NCI-H1694 treated with DMSO at 0.1 percent for 48 hours (cell line): ENCODE measurements at places on chromosomes 4 and X.

DNA sequence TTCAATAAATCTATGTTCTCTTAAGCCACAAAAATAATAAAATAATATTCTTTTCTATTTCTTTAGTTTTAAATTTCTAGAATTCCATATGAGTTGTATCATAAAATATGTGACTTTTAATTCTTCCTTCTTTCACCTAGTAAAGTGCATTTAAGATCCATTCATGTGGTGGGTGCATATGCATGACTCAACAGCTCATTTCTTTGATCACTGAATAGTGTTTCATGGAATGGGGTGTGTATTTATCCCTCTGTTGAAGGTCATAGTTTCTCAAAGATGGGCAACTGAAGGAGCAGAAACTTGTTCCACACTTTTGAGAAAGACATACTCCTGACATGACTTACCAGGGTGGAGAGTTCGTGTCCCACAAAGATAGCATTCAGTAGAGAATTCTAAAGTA is 1230.3 kb upstream of the AGA start:
- DNase-seq = no peak

DNA sequence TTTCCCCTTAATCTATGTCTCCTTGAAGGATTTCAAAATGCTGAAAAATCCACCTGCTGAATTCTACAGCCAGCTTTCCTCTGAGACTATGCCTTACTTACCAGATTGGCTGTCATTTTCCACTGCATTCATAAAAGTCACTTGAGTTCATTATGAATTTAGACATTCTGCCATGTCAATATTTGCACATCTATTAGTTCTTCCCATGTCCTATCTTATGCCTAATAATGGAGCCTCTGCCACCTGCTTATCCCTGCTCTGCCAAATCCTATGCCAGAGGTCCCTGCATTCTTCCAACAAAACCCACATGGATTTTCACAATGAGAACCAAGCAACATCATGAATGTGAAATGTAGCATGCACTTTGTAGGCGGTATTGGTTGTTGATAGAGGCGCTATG is 42.6 kb downstream of the GASK1B start:
- no peak for DNase-seq

DNA sequence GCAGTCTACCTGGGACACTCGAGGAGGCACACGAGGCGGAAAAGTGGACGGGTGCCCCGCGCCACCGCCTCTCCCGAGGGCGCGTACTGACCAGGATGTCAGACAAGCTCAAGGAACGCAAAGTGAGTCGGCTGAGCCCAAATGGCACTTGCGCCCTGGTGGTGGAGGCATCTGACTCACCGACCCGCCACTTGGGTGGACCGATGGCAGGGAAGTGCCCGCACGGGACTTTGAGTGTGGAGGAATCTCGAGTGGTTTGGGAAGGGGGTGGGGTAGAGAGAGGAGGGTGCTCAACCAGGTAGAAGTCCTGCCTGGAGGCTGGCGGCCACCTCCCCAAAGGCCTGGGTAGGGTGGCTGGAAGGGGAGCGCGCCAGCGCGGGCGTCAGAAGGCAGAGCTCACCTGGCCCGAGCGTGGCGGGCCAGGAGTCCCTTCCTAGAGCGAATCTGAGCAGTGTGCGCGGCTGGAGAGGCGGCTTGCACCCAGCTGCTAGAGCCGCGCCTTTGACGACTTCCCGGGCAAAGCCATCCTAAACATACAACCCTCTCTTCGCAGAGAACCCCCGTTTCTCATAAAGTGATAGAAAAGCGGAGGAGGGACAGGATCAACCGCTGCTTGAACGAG is 655 bp downstream of the HELT start:
- no peak for DNase-seq

DNA sequence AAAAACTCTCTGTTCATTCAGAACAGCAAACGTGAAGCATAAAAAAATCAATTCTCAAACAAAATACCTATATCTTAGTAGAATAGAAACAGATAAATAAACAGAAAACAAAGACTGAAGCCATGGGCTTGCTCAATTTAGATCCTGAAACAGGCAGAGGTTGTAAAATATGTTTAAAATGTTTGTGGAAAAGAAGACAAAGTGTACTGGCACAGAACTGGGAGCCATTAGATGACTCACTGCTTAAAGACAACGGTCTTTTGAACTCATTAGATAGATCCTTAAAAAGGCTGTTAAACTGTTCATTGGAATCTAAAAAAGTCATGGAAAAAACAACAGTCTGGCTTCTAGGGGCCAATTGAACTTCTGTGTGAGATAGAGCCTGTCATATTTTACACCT is 247.0 kb upstream of the NDST4 start:
- no peak for DNase-seq

DNA sequence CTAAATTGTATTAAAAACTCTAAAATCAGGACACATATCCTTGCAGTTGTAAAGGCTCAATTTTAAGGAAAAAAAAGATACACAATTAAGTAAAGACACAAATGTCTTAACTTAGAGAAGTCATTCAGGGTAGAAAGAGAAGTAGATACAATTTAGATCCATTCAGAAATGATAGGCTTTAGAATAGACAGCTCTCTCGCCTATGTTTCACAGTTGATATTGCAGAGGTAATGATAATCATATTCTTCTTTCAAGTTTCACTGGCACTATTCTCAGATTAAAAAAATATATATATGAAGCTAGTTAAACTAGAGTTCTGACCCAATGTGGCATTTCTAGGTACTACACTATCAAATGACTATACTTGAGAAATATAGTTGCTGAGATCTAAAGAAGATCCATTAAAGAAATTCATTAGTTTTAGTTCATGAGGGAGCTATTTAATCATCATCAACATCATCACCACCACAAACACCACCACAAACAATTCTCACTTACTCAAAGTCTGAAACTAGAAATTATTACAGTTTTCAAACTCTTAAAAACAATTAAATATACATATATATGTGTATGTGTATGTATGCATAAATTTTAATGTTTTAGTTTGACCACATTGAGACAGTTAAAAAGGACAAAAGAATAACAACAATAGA is 93.1 kb downstream of the ANTXR2 start:
- no peak for DNase-seq

GRCh38 chrX:31215277-31215815 is 143.5 kb upstream of the FTHL17 start:
- no peak for DNase-seq

DNA sequence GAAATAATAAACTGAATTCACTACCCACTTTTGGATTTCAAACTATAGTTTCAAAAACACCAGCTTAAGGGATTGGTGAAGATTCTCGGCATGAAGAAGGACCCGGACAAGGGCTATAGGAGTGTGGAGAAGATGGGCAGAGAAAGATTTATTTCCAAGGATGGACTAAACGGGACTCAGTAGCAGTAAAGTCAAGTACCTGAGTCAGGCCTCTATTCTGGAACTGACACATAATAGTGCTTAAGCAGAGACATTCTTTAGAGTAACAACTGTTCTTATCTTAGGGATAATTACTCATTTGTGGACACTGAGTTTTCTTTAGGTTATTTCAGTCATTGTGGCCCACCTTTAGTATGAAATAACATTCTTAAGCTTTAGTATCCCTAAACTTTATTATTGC is 134.6 kb downstream of the GATB start:
- no peak for DNase-seq

DNA sequence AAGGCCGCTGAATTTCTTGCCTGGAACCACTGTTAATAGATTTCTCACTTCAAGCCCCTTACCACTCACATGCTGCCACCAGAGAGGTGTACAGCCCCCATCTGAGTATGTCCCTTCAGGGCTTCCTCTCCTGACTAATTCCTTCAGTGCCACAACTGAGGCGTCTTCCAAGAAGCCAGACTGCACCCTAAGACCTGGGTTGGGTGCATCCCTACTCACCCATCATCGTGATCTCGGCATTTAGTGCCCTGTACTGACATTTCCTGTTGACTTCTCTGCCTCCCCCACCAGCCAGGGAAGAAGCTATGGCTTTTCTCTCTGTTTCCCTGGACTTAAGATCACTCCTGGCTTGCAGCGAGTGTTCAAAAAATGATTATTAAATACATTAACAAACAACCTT is 40.4 kb upstream of the MAP3K15 start:
- no peak for DNase-seq

GRCh38 chr4:89757154-89757719 is 79.7 kb downstream of the SNCA start:
- DNase-seq = peak; percentile 43

DNA sequence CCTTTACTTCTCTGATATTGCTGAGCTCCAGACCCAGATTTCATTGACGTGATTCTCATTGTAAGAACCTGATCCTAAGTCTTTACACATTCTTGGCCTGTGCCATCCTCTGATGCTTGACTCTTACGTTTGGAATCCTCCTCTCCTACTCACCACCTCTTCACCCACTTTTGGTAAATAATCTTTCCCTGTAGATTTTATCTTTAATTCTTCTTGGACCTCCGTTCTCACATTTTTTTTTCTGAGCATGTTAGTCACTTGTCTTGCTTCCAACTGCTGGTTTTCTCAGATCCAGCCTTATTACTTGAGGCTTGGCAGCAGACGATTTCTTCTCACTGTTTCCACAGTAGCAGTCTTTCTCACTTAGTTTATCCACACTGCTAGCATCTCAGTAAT is 12.4 kb upstream of the SH3RF1 start:
- no peak for DNase-seq

- peak; percentile 26 for DNase-seq
Observed at GRCh38 chr4:10018818-10019461, 2.4 kb downstream of the SLC2A9 start.

- DNase-seq = no peak
Observed at GRCh38 chr4:160848901-160849760, 1314.7 kb downstream of the FSTL5 start.

DNA sequence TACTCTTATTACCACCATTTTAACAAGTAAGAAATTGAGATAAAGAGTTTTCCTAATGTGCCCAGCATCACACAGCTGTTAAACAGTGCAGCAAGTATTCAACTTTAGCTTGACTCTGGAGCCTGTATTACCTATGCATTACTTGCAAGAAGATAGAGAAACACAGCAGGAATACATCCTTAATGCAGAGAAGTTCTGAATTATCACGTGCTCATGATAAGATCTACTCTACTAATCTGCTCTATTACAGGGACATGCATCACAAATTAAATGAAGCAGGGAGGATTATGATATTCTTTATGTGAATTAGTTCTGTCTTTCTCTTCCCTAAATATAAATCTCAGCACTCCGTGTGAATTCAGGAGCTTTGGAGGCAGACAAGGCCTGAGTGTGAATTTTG is 39.0 kb upstream of the PDGFC start:
- no peak for DNase-seq

DNA sequence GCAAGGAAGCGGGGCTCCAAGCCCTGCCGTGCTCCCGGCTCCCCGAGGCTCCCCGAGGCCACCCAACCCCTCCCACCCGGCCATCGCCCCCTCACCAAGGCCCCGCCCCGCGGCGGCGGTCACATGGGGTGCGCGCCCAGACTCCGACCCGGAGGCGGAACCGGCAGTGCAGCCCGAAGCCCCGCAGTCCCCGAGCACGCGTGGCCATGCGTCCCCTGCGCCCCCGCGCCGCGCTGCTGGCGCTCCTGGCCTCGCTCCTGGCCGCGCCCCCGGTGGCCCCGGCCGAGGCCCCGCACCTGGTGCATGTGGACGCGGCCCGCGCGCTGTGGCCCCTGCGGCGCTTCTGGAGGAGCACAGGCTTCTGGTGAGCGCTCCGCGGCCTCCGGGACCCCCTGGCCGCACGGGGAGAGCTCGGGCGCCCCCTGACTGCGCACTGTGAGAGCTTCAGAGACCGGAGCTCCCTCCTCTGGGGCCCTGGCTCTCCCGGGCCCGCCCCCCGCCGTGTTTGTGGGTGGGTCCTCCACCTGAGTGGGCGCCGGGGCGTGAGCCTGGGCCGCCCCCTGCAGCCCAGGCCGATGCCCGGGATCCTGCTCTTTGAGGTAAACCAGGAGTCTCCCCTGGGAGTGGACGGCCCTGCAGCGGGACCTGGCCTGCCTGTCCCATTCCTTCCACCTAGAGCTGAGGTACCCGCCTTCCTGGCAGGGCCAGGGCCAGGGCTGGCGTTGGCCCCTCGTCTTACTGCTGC is at the start of gene IDUA:
TSS of gene IDUA (plus strand) at position 166 of the 745 bp plus-strand sequence. CDS start at position 207, 41 bp downstream.
- peak; percentile 37 for DNase-seq

DNA sequence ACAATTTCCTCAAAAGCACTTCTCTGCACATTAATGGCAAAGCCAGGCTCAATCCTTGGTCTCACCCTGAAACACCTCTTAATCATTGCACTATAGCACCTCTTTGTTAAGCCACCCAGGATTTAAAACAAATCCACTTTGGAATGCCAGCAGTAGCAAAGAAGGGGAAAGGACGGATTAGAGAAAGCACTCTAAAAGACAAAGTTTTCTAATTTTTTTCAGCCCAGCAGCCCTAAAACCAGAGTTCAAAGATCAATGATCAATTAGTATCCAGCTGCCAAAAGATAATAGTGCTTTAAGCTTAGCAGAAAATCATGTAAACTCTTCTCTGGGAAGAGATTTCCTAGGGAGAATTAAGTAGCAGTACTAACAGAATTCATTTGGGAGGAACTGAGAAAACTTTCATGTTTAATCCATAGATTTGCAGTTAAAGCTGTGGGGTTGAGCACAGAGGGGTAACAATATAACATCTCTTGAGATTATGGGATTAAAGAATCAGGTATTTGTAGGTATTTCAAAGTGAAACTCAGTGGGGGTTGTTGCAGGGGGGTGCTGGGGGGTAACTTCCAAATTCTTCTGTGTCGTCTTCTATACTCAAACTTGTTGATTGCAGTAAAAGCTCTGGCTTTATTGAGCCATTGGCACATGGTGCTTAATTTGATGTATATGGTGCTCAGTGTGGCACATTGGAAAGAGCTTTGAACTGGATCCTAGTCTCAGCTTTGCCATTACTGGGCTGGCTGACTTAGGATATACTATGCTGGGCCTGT is 61.8 kb downstream of the LRRC66 start:
- no peak for DNase-seq

- DNase-seq = no peak
Observed at GRCh38 chr4:152973629-152974467, 37.7 kb downstream of the FHDC1 start.

DNA sequence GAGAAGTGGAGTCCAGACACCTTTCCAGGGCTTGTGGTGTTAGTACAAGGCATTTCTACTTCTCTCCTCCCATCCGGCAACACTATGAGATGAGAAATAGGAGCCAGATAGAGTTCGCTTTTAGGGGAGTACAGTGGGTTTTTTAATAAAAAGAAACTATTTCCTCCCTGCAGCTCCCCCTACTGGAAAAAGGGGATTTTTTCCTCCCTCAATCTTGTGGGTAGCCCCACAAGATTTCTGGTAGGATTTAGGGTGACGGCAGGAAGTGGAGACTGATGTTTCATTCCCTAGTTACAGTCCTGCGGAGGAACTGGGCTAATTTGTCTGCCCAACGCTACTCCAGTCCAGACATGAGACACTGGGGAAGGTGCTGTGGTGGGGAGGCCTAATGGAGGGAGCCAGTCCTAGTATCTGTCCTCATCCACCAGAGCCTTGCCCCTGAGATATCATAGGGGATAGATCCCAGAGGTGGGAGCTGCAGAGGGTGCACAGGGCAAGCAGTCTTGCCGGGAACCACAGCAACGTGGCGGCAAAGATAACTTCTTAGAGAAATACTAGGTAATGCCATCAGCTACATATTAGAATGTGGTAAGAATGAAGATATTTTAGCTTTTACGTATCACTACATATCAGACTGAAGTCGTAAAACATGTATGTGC is 45.5 kb upstream of the PRKG2 start:
- DNase-seq = no peak
